Effector CD4-positive, alpha-beta T cell (primary cell): ENCODE measurements at places on chromosomes 6 and 20.

GRCh38 chr20:53376021-53376420 is 217.6 kb downstream of the ZNF217 start:
- no peak for DNase-seq

- DNase-seq: no peak
Measured at GRCh38 chr6:56677559-56677958, 34.9 kb upstream of the DST start.

- no peak for DNase-seq
Measured at GRCh38 chr6:97347111-97347510, 64.1 kb upstream of the MMS22L start.

DNA sequence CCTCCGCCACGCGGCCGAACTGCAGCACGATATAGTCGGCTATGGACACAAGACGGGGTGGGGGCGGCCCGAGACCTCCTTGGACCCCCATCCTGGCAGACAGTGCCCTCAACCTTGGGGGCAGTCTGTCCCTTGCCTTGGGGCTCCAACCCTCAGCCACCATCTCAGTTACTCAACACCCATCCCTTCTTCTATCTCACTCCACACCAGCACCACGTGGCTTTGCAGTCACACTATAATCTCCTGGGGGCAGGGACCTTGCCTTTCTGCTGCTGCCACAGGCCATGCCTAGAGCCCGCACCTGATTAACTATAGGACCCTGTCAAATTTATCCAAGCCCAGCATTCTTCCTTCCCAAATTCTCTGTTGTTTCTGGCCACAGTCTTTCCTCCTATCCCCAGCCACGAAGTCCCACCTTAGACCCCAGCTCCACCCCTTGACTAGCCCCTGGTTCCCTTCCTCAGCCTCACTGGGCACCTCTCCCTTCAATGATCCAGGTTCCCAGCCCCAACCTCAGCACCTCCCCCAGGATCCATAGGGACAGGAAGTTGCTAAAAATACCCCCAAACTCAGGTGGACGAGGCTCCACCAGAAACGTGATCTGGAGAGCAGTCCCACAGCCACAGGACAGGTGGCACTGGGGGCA is 1.7 kb upstream of the TEAD3 start:
- DNase-seq: no peak

DNA sequence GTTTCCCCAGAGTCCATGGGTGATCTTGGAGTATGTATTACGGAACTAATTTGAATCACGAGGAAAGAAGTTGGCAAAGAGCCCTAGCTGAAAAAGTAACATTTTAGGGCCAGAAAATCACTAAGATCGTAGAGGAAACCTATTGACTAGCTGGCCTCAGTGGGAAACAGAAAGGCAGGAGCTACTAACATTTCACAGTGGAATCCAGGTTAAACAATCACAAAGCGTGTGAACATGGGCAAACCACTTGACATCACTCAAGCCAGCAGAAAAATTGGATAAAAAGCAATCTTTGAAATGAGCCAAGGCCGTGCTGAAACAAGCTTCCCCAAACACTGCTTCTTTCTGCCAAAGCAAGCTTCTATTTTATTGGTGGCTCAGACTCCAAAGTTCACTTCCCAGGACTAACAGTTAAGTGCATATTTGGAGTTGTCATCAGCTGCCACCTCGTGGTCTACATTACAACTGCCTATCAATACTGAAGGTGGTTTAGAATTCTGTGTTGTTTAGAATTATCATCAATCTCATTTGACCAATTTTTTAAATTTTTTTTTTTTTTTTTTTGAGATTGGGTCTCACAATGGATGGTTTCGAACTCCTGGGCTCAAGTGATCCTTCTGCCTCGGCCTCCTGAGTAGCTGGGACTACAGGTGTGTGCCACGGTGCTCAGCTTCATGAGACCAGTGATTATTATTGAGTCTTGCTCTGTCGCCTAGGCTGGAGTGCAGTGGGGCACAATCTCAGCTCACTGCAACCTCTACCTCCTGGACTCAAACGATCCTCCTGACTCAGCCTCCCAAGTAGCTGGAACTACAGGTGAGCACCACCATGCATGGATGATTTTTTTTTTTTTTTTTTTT is 10.6 kb downstream of the RPS10 start:
- DNase-seq: peak; percentile 27

DNA sequence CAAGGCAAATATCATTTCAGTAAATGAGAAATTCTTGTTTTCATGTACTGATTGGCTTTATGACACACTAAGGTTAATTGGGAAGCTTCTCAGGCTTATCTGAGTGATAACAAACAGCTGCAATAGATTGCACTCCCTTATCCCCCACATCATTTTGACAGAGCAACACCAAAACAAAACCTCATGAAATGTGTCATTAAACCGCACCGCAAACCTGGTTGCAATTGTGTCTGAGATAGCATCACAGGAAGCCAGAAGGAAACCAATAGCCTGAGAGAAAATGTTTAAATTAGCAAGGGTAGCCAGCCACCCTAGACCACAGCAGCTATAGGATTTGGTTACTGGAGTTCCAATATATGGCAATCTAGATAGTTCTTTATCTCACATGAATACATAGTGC is 31.6 kb upstream of the LAMA4 start:
- DNase-seq: peak; percentile 8

GRCh38 chr6:157436944-157437336 is 56.0 kb downstream of the ZDHHC14 start:
- DNase-seq: no peak

DNA sequence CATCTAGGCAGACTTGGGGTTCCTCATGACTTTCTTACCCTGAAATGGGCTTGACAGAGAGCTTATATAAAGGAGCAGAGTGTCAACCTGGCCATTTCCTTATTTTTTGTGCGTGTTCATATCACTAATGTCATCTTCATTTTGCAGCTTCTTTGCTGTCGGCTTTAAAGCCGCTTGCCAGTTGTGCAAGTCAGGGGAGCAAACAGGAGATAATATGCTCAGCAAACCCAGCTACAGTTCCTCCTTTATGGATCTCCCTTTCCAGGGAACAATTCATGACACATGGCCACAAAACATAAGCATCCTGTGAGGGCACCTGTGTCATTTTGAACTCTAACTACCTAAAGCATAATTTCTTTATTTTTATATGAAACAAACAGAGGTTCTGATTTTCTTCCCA is 6.5 kb upstream of the TUBB2B start:
- DNase-seq: no peak

DNA sequence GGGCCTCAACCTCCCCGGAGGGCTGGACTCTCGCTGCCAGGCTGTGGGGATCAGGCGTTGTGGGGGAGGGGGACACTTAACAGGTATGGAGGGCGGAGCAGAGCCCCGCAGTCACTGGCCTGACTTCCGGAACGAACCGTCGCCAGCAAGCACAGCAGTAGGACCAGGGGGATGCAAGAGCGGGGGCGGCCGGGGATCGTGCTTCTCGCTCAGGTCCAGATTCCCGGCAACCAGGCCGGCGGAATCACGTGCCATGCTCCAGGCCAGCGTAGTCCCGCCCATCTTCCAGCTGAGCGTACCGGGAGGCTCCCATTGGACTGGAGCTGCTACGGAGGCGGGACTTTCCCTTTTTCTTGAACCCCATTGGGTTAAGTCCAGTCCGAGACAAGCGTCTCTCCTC is 10.0 kb upstream of the POU5F1 start:
- DNase-seq: no peak

DNA sequence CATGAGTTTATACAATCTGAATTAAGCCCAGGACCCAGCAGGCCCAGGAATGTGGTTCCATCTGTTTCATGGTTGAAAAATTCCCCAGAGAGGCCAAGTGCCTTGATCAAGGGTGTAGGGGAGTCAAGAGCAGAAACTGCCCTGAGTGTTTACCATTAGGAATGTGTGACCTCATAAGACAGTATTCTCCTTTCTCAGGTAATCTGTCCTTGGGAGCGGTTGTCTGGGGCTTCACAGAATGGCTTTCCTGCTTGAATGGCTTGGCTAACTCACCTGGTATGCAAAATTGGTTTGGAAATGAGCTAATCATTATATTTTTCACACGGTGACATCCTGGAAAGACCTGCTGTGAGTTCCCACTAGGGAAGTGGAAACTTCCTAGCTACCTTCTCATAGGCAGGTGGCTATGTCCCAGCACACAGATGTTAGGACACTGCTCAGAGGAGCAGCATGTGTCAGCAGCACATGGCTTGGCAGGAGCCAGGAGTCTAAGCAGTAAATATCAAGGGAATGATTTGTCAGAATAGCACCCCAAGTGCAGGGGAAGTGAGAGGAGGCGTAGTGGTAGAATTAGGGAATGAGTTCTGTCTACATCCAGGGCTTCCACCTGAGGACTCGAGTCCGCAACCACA is 17.7 kb downstream of the CLIC5 start:
- no peak for DNase-seq

DNA sequence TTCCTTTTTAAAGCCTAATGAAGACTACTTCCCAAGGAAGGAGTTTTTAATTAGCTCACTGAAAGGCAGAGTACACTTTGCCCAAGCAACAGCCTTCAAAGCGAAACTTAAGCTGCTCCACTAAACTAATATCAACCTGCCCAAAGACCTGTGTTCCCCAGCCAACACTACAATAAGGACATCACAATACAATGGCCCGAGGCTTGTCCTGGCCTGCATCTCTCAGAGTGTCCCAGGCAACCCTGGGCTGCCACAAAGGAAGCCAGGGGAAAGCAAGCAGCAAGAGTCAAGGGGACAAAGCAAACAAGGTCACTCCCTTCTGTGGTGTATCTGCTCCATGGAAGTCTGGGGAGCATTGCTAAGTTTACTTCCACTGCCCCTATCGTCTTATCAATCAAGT is 52.3 kb downstream of the PIGU start:
- no peak for DNase-seq

DNA sequence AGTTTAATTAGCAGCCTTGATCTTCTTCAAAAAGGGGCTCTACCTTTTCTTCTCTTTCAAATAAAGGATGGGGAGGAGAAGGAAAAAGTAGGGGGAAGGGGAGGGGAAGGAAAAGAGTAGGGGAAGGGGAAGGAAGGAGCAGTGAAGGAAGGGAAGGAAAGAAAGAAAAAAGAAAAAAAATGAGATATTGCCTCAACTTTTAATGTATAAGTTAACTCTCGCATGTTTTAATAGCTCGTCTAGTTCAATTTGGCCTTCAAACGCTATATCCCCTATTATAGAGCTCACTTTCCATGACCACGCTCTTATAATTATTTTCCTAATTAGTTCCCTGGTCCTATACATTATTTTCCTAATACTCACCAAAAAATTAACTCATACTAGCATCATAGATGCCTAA is 11.9 kb upstream of the RIPOR2 start:
- no peak for DNase-seq

- DNase-seq: no peak
Measured at GRCh38 chr20:57241363-57241991, 25.0 kb downstream of the BMP7 start.

GRCh38 chr6:149026530-149026942 is 279.7 kb downstream of the UST start:
- DNase-seq: no peak

- DNase-seq: no peak
Measured at GRCh38 chr6:108690326-108691049, 129.8 kb downstream of the FOXO3 start.

GRCh38 chr6:163369628-163370365 is 44.7 kb upstream of the QKI start:
- no peak for DNase-seq

DNA sequence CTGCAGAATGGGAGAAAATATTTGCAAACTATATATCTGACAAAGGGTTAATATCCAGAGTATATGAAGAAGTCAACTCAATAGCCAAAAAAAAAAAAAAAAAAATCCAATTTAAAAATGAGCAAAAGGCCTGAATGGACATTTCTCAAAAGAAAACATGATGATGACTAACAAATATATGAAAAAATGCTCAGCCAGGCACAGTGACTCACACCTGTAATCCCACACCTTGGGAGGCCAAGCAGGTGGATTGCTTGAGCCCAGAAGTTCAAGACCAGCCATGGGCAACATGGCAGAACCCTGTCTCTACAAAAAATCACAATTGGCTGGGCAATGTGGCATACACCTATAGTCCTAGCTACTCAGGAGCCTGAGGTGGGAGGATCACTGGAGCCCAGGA is 2.1 kb upstream of the ECHDC1 start:
- DNase-seq: no peak

DNA sequence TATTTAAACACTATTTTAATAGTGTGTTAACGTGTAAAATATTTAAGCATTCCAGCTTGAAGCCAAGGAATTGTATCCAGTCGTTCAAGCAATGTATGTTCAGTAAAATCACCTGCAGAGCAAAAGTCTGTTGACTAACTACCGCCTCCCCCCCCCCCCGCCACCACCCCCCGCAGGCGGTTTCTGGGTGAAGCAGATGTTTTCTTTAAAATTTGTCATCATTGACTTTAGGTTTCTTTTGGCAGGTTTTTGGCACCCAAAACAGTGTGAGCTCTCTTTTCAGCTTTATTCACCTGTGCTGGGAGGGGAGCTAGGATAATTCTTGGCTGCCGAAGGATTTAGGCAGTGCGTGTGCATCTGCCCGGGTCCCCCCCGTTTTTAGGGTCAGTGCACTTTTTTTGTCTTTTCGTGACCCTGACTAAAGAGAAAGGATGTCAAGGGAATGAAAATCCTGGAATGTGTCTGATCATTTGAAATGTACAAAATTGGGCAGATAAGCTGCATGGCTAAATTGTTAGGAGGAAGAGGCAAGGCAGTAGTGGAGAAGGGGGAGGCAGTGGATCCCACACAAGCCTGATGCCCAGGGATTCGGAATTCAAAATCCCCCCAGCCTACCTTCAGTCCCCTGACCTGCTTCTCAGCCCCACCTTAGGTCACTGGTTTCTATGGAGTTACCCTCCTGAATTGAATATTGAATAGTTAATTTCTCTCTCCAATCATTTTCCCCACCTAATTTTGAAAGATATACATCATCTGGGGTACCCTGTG is 1.1 kb downstream of the EDN1 start:
- no peak for DNase-seq

GRCh38 chr6:76174722-76175121 is 102.3 kb upstream of the IMPG1 start:
- no peak for DNase-seq

GRCh38 chr6:6678185-6678671 is 89.7 kb downstream of the LY86 start:
- DNase-seq: no peak
